ENCODE measurements at places on chromosomes 6 and 20.

GRCh38 chr6:44649365-44650025 is 262.0 kb downstream of the CDC5L start:
- DNase-seq: no peak

- no peak for DNase-seq
Observed at GRCh38 chr6:38518511-38519304, 121.0 kb downstream of the BTBD9 start.

- DNase-seq: no peak
Observed at GRCh38 chr6:150579611-150580010, 20.1 kb upstream of the PLEKHG1 start.

GRCh38 chr20:57080796-57081195 is 185.6 kb downstream of the BMP7 start:
- no peak for DNase-seq

DNA sequence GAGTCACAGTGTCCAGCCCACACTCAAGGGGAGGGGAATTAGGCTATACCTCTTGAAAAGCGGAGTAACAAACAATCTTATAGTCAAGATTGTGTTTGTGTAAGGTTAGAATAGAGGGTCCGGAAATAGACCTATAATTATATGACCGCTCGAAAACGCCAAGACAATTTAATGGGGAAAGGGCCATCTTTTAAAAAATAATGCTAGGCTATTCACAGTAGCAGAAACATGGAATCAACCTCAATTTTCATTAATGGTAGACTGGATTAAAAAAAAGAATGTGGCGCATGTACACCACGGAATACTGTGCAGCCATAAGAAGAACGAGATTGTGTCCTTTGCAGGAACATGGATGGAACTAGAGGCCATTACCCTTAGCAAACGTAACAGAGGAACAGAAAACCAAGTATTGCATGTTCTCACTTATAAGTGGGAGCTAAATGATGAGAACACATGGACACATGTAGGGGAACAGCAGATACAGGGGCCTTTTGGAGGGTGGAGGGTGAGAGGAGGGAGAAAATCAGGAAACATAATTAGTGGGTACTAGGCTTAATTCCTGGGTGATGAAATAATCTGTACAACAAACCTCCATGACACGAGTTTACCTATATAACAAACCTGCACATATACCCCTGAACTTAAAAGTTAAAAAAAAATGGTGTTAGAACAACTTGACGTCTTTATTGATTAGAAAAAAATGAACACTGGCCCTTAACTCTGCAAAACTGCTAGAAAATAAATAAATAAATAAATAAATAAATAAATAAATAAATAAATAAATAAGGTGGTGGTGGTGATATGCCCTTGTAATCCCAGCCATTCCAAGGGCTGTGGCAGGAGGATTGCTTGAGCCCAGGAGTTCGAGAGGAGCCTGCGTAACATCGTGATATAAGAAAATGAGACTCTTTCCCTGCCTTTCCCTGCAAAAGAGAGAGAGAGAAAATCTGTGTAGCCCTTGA is 30.3 kb downstream of the TOP1 start:
- no peak for DNase-seq

DNA sequence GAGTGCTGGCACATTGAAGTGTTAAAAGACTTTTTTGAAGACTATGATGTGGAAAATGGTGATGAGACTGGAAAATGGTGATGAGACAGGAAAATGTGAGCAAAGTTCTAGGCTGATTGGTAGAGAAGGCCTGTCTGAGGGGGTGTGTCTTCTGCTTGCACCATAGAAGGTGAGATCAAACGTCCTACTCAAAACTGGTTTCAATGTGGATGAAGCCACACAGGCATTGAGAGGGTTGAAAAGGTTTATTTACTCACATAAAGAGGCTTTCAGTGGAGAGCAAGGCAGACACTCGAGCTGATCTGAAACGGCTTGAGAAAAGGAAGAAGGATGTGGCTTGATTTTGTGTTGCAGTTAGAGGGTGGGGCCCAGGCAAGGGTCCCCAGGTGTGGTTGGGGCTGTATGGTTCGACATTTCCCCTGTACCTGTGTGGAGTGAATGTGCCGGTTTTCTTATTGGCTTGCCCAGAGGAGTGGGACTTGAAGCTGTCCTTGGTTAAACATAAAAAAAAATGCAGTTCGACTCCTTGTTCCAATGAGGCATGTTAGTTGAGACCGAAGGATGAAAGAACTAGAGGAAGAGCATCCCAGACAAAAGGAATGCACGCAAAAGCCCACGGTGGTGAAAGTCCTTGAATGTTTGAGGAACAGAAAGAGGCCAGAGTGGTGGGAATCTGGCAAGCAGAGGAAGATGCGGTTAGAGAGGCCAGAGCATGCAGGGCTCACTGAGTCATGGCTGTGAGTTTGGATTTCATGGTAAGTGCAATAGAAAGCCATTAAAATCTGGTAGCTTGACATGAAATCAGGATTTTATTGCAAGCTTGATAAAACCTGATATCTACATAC is 172.3 kb downstream of the EPM2A start:
- no peak for DNase-seq

- no peak for DNase-seq
Observed at GRCh38 chr6:117502580-117502979, 20.1 kb downstream of the DCBLD1 start.

Data from stimulated activated CD4-positive, alpha-beta T cell treated with anti-CD3 and anti-CD28 coated beads, Interleukin-4, amount 100 ng/mL, for 4 hours (primary cell).